ENCODE measurements at places on chromosomes 6 and 20.

GRCh38 chr20:58723628-58723984, 31.0 kb downstream of the NPEPL1 start:
- no peak for DNase-seq

- DNase-seq = no peak
These were observed 48.9 kb upstream of the OGFRL1 start for GRCh38 chr6:71239694-71240093.

DNA sequence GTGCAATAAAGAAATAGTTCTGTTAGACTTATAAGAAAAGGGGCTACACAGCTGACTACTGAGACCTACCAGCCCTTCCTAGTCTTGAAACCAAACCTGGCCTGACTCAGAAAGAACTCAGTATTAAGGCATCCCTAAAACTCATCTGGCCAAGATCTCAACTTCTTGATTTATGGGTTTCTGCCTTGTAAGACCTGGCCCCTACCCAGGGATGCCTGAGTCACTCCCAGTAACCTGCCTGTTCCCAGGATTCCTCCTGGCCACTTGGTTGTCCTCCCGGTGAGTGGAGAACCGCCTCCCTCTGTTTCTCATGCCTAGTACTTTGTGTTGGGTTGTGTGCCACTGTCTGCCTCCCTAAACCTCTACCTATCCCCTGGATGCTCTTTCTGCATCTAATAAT, 189.4 kb upstream of the PREP start:
- DNase-seq = no peak

DNA sequence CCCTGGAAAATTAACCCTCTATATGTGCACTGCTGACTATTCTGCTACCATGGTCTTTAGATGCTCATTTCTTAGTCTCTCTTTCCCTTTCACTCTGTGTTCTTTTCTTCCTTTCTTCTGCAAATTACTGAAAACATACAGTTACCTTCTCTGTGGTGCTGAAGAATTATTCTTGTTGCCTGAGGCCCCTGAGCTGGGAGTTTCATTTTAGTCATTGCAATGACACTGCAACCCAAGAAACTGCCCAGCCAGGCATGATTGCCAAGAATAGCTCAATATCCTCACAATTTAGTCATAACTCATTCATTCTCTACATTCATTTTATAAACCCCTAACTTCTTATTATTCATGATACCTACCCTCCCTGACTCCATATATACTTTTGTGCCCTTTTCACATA, 245.8 kb upstream of the RAB32 start:
- DNase-seq = no peak

GRCh38 chr6:124872361-124873065, 89.7 kb upstream of the RNF217 start:
- DNase-seq = no peak

DNA sequence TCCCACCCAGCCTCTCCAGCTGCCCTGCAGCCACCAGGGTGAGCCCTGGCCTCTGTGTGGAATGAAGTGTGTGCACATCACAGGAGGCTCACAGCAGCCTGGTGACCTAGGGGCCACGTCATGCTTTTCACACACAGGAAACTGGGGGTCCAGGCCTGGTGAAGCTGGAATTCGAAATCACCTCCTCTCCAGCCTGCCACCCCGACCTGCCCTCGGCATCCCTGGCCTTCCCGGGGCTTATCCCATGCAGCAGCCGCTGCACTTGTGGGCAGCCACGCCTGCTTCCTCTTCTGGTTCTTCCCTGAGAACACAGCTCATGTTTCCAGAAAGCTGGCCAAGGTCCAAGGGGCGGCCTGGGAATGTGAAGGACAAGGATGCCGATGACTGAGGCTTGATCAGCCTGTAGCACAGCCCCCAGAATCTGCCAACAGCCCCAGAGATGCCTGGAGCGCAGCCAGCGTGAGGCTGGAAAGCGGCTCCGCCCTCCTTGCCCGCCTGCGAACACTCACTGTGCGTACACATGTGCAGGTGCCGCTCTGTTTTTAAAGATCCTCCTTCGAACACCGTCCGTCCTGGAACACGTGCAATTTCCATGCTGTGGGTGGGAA, 4.2 kb upstream of the NTSR1 start:
- DNase-seq = no peak

DNA sequence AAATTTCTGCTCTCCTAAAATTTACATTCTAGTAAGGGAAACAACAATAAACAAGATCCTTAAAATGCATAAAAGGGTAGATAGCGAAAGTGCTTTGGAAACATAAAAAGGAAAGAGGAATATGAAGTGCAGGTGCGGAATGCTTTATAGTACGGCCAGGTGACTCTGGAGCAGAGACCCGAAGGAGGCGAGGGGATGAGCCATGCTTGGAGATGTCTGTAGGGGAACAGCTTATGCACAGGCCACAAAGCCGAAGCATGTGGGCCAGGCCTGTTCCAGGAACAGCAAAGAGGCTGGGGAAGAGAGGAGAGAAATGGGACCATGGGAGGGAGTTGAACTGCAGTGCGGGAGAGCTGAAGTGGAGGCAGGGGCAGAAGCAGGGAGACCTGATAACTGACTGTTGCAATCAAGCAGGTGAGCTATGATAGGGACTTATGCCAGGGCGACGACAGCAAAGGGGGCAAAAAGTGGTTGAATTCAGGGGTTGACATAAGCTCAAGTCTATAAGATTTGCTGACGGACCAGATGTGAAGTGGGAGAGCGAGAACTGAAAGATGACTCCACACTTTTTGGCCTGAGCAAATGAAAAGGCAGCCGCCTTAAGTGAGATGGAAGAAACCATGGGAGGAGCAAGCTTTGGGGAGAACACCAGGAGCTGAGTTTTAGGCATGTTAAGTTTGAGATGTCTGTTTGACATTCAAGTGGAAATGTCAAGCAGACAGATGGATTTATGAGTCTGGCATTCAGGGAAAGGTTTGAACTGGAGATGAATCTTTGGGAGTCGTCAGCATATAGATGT, 83.1 kb downstream of the CNBD2 start:
- no peak for DNase-seq
